ENCODE measurements at places on chromosomes 6 and 20.

DNA sequence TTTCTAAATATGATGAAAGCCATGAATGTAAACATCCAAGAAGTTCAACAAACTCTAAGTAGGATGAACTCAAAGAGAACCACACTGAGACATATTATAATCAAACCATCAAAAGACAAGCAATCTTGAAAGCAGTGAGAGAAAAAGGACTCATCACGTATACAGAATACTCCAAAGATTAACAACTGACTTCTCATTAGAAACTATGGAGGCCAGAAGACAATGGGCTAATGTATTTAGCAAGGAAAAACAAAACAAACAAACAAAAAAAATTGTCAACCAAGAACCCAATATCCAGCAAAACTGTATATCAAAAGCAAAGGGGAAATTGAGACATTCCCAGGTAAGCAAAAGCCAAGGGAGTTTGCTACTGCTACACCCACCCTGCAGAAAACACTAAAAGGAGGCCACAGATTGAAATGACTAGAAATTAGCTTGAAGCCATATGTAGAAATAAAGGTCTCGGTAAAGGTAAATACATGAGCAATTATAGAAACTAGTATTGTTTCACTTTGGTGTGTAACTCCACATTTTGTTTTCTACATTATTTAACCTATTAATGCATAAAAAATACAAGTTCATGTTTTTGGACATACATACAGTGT lies 301.1 kb upstream of the QKI start:
- no peak for DNase-seq

GRCh38 chr6:111759836-111760785 lies 113.1 kb downstream of the FYN start:
- DNase-seq, result no peak

DNA sequence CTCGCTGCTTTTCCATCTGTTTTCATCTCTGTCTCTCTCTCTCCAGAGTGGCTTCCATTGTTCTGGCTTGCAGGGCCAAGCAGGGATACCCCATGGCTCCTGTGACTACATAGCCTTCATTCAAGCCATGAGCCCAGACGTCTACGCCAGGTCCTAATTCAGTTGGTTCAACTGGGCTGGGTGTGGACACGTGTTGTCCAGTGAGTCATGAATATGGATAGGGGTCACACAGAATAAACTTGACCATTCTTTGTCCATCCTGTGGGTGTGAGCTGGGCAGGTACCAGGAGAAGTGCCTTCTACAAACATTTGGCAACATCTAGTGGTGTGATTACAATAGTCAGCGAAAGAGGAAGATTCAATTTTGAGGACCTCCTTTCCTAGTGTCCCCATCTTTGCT lies 96.9 kb upstream of the ARMC2 start:
- no peak for DNase-seq

DNA sequence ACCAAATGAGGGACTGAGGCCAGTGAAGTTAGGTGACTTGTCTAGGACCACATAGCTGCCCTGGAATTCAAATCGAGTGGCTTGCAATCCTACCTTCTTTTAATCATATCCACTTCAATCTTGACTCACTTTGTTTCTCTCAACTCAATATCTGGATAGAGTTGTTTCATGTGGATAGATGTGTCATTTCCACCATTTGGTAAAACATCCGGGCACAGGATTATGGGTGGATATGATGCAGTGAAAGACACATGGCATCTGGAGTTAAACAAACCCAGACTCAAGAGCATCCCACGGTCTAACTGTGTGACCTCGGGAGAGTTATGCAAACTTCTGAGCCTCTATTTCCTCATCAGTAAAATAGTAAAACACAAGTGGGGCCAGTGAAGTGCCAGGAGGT lies 103.6 kb upstream of the CNKSR3 start:
- no peak for DNase-seq

DNA sequence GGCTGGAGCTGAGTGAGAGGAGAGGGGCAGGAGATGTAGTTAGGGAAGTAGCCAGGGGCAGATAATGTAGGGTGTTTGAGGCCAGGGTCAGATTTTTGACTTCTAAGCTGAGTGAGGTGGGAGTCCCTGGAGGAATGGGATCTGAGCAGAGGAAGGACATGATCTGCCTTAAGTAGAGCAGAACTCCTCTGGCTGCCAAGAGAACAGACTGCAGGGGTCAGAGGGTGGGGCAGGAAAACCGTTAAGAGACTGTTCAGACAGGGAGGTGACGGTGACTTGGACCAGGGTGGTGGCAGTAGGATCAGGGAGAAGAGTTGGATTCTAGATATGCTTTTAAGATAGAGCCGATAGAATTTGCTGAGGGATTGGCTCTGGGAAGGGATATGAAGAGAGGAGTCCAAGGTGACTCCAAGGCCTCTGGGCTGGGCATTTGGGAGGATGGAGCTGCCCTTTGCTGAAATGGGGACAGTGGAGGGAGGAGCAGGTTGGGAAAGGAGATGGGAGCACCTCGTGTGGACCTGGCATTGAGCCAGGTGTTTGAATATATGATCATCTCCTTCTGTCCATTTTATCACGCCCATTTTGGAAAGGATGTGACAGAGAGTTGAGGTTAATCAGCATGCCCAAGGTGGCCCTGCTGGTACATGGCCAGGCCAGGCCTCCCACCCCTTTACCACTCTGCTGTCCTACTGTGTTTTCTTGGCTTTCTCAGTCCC lies 18.8 kb downstream of the EYA2 start:
- DNase-seq, result no peak

DNA sequence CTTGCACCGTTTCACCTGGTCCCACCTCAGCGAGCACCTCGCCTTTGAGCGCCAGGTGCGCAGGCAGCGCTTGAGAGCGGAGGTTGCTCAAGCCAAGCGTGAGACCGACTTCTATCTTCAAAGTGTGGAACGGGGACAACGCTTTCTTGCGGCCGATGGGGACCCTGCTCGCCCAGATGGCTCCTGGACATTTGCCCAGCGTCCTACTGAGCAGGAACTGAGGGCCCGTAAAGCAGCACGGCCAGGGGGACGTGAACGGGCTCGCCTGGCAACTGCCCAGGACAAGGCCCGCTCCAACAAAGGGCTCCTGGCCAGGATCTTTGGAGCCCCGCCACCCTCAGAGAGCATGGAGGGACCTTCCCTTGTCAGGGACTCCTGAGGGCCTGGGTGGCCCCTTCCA lies 1.5 kb downstream of the ABT1 start:
- no peak for DNase-seq

DNA sequence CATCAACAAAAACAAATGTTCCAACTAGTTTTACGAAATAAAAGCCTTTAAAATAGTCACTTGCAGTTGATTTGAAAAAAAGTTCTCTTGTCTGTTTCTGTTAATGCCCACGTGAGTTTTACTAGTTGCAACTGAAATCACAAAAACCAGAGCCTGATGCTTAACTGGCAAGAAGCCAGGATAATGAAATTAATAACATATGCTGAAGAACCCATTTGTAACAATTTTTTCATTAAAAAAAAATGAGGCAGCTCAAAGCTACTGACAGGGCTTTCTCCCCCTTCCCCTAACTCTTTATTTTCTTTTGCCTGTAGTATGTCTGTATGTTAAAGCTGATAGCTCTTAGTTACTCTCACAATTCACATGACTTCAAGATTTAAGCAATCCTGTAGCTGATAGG lies 132.7 kb upstream of the EYA4 start:
- DNase-seq, result no peak

DNA sequence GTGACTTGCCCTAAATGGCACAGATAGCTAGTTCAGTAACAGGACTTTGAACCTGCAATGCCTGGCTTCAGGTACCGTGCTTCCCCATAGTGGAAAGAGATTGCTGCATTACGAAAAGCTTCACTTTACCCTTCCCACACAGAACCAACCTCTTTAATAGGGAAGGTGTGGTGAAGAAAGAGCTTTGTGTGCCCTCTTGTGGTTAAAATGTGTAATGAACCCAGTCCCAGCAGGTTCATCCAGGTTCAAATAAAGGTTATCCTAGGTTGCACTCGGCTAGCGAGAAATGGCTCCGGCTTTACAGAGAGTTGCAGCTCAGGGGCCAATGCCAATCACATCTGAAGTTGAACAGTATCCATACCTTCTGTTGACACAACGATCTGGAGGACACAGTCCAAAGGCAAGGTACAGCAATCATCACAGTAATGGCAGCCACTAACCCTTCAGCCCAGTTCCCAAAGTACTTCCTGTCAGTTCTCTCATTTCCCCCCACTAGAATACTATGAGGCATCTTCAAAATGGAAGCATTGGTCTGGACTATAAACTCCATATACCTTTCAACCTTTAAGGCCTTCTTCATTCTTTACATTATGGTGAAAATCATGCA lies 3.0 kb downstream of the DEFB115 start:
- no peak for DNase-seq

DNA sequence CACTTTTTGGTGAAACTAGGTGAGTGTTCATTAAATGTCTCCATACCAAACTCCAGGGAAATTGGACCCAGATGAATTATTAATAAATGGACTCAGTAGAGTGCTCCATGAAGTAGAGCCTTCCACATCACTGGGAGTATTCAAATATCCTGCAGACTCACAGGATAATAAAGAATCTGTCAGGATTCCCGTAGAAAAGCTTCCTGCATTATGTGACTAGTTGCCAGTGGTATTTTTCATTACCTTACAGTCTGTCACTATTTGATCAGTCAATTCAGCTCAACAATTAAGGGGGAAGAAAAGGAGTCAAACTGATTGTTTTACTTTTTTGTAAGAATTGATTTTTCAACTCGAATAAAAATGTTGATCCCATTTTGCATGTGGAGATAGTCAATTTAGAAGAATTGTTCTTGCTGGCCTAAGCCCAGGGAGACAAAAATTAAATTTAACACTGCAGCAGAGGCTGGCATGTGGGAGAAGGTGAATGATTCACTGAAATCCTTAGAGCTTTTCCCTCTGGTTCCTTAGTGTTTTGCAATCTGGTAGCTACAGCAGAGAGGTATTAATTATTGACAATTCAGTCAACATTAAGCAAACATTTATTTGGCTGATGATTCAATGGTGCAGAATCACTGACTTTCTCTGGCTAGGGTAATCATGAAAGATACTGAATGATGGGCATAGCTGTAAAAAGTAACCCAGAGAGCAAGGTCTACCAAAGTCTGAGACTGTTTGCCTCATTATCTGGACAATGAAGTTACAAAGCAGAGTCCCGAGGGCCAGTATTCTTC lies 442.4 kb downstream of the CD83 start:
- no peak for DNase-seq

GRCh38 chr6:40933864-40934263 lies 105.2 kb downstream of the UNC5CL start:
- no peak for DNase-seq

- no peak for DNase-seq
Measured at GRCh38 chr20:38161412-38161774, 3.7 kb downstream of the TGM2 start.

GRCh38 chr6:7153789-7154188 lies 46.0 kb downstream of the RREB1 start:
- DNase-seq, result no peak

GRCh38 chr6:102154176-102154575 lies 760.7 kb downstream of the GRIK2 start:
- DNase-seq, result no peak

DNA sequence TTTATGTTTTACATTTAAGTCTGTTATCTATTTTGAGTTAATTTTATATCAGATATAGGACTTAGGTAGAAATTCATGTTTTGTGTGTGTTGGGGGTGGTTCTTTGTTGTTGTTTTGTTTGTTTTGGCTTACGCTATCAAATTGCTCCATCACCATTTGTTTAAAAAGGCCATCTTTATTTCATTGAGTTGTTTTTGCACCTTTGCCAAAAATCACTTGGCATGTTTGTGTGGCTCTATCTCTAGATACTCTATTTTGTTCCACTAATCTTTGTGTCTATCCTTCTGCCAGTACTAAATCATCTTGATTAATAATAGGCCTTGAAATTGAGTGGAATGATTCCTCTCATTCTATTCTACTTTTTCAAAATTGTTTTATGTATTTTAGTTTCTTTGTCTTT lies 7.4 kb downstream of the CYP39A1 start:
- no peak for DNase-seq

All from NCI-H1417 treated with DMSO at 0.1 percent for 48 hours (cell line).